Smooth muscle cell of the pulmonary artery (primary cell): ENCODE measurements at places on chromosomes 3 and 15. TPM values are rescaled to one million over a fixed set of nuclear protein-coding genes. Genes with fewer than 3 reads are reported as not detected.

CNTN4 gene
- total RNA-seq, result under 0.01 TPM in 1 of 2 replicates, not detected in the other

RBPMS2 gene
- 0.07 TPM in 1 of 2 replicates, not detected in the other for total RNA-seq

ADCY5 gene
- total RNA-seq, result 0.13 and 0.91 TPM in 2 replicates

PAQR5 gene
- 0.03 and 2.7 TPM in 2 replicates for total RNA-seq

AMT gene
- total RNA-seq, result 0.52 and 1.5 TPM in 2 replicates

TAGLN3 gene
- total RNA-seq, result 0.26 and 3.5 TPM in 2 replicates

SQOR gene
- total RNA-seq, result 50.1 and 69.2 TPM in 2 replicates

CKMT1A gene
- total RNA-seq, result not detected in 2 replicates

DNAH1 gene
- 4.2 and 5.5 TPM in 2 replicates for total RNA-seq

TMEM108 gene
- total RNA-seq, result 0.20 TPM in 1 of 2 replicates, not detected in the other

IGSF10 gene
- total RNA-seq, result 2.4 and 2.5 TPM in 2 replicates

HHLA2 gene
- not detected in 2 replicates for total RNA-seq

WNT5A gene
- 12.4 and 80.7 TPM in 2 replicates for total RNA-seq
